ENCODE measurements at places on chromosomes 11 and 22.

DNA sequence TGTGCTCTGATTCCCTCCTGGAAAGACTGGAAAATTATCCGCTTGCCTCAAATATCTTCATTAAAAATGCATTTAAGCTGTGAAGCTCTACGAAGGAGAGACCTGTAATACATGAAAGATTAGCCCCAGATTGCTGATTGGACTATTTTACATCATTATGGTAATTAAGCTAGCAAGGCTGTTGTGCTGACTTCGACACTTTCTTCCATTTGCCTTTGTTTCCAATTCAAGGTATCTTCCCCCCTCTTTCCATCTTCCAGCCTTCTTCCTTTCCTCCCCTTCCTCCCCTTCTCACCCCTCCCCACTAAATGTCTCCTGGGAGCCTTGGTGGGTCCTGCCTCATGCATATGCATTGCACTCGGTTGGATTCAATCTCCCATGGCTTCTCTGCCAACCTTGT lies 710.8 kb downstream of the OPCML start:
- DNase-seq, result no peak

- DNase-seq, result no peak
Observed at GRCh38 chr22:38191731-38192474, 9.9 kb upstream of the MAFF start.

DNA sequence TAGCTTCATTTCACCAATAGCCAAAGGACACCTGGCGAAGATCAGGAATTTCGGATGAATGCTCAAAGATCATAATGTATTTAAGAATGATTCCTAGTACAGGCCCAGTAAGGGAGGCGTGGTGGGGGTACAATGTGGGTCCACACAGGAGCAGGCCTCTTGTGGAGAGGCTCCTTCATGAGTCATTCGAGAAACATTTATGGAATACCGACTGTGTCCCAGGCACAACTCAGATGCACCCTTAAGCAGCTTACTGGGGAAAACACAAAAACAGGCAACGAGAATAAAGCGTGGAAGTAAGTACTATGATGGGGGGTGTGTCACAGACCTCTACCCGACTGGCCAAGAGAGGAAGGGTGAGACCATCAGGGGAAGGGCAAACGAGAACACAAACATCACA lies 44.5 kb downstream of the SMCO4 start:
- DNase-seq, result no peak

DNA sequence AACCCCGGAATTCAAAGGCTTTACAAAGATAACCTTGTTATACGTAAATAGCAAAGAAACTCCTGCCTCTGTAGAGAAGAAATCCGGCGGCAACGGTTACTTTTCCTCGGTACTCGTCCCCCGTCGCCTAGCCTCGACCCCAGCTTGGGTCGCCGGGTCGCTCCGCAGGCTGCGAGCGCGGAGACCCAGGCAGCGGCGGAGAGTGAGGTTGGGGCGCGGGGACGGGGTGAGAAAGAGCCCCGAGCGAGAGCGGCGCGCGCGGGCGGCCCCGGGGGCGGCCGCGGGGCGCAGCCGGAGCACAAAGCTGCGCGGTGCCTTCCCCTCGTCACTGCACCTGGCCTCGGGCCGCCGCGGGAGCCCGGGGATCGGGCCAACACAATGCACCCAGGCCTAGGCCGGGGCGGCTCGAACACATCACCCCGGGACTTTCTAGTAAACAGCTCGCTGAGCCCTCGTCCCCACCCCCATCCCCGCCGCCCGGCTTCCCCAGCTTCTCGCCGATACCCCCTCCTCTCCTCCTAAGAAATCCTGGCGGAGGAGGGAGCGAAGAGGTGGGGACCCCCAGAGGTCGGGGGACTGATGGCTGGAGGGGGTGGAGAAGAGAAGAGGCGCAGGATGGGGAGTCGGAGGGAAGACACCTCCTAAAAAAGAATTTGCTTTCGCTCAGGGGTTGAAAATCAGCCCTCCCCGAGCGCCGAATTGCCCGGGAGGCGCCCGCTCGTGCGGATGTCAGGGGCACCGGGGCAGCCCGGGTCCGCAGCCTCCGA lies 845 bp downstream of the MPPED2 start:
- DNase-seq, result peak; percentile 49

DNA sequence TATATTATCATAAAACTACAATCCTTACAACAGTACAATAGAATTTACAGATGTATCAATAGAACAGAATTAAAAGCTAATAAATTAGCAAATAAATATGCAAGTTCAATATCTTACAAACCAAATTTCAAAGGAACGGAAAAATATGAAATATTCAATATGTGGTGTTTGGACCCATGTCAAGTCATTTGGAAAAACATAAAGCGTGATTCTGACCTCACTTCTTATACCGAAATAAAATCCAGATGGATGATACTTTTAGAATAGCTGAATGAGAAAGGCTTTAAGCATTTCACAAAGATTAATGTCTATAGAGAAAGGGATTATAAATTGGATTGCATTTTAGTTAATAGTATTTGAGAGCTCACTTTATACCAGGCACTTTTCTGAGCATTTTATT lies 92.8 kb upstream of the TEAD1 start:
- DNase-seq, result no peak

DNA sequence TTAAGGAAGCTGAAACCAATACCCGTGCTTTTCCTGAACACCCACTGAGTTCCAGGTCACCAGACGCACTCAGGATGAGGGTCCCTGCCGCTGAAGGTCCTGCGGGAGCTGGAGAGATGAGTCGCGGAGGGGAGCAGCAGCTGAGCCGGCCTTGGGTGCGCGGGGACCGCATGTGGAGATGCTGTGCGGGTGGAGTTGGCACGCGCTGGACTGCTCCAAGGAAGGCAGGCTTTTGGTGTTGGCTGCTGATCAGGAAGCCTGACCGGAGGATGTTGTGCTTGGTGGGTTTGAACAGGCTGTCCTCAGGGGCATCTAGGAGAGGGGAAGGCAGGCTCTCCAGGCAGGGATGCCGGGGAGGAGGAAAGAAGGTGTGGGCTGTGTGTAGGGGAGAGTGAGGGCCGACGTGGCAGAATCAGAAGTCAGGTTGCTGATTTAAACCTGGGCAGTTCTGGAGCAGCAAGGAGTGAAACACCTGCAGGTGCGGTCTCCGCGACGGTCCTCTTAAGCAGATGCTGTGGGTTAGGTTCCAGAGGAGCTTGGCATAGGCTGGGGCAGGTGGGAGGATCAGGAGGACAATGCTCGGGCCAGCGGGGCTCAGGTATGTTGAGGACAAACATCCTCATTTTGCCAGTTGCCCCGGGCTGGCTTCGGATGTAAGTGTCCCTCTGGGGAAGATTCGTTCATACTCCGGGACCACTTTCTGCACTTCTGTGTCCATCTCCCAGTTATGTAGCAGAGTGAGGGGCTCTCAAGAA lies 197.5 kb upstream of the B3GAT1 start:
- no peak for DNase-seq

GRCh38 chr22:22378446-22379415 lies 129.8 kb downstream of the ZNF280B start:
- no peak for DNase-seq

GRCh38 chr11:65476632-65477148 lies 22.2 kb upstream of the MALAT1 start:
- DNase-seq, result no peak

DNA sequence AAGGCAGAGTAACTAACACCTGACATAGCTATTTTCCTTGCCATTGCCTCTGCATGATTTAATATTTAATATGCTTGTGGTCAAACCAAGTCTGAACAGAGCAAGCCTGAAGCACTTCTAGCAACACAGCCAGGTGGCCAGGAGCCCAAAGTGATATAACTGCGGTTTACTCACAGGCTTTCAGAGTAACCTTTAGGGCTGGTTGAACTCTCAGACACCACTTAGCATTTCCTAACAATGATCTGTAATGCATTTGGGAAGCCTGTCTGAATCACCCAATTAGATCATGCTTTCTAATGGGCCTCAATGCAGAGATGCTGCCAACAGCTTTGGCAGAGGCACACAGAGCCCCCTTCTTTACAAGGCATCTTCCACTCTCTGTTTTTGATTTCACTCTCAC lies 96.1 kb downstream of the FDX1 start:
- no peak for DNase-seq

- no peak for DNase-seq
Observed at GRCh38 chr11:8690374-8691342, 8.1 kb downstream of the RPL27A start.

DNA sequence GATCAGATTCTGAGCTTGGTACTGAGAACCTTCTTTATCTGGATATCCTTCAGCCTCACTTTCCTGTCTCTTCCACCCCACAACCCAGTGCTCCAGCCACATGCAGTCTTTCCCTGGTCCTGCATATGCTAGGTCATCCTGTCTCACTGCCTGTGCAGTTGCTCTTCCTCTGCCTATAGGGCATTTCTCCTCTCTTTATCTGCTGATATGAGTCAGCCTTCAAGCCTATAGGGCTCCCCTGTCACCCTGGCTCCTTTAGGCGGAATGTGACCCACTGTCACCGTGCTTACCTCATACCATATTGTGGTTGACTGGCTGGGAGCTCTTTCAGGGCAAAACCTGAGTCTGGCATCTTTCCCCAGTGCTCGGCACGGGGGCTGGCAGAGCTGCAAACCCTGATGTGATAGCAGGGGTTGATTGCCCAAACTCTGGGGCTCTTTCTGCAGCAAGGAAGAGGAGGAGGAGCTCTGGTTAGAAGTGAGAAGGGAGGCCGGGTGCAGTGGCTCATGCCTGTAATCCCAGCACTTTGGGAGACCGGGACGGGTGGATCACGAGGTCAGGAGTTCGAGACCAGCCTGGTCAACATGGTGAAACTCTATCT lies 26.3 kb downstream of the MEI1 start:
- no peak for DNase-seq

- no peak for DNase-seq
Observed at GRCh38 chr11:4065086-4065485, 29.5 kb upstream of the RRM1 start.
